ENCODE measurements at places on chromosomes 1 and 21.

GRCh38 chr1:77370161-77370560, 88.3 kb downstream of the AK5 start:
- DNase-seq, result no peak

GRCh38 chr1:172255223-172255560, 165.3 kb upstream of the C1orf105 start:
- DNase-seq, result no peak

DNA sequence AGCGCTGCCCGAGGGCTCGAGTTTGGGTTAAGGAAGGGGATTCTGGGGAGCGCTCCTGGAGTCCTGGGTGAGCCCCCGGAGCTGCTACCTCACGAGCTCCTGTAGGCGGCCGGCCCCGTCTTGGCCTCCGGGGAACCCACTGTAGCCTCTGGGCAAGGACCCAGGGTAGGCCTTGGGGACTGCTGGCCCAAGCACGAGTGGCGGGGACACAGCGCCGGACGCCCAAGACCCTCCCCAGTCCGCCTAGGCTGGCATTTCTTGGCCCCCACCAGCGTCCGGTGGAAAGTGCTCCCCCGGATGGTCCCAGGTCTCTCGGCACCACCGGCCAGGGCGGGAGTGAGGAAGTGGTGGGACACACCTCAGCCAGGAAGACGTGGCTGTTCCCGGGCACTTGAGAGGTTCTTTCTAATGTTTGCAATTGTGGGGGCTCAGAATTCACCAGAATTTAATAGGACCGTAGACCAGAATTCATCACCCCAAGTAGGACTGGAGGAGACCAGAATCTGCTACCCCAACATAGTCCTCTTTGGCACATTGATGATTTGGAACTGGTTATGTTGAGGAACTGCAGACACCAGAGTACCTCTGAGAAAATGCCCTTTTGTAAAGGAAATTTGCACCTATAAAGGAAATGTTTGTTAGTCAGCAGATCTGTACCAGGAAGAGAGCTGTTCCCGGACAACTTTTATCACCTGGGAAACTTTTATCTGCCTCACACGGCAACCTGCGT, 622 bp upstream of the TMPRSS2 start:
- no peak for DNase-seq

- no peak for DNase-seq
These were observed 130.9 kb downstream of the PBX1 start for GRCh38 chr1:164689672-164690511.

DNA sequence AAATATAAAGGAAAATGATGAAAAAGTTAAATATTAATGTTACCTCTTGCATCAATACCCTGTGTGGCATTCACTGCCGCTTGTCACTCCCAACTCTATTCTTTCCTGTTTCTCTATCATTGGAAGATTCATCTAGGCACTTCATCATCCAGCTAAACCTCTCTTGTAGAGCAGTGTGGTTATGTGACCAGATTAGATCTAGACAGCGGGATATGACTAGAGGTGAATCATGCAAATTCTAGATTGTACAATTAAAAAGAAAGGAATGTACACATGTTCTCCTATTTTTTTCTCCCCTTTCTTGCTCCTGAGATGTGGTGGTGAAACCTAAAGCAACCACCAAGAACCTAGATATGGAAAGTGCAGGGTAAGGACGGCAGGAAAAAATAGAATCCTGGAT, 174.1 kb downstream of the LBR start:
- DNase-seq, result no peak

- DNase-seq, result no peak
These were observed 8.3 kb upstream of the LGALS8 start for GRCh38 chr1:236515443-236515958.

DNA sequence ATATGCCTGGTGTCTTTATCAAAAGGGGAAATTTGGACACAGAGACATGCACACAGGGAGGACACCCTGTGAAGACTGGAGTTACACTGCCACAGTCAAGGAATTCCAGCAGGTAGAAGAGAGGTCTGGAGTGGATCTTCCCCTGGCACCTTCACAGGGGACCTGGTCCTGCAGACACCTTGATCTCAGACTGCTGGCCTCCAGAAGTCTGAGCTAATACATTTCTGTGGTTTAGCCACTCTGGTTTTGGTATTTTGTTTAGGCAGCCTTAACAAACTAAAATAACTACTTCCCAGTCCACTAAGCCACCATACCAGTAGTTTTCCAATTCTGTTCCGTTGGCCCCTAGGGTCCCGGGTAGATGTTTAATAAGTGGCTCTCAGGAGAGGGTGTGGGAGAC, 164.7 kb downstream of the SETD4 start:
- no peak for DNase-seq

DNA sequence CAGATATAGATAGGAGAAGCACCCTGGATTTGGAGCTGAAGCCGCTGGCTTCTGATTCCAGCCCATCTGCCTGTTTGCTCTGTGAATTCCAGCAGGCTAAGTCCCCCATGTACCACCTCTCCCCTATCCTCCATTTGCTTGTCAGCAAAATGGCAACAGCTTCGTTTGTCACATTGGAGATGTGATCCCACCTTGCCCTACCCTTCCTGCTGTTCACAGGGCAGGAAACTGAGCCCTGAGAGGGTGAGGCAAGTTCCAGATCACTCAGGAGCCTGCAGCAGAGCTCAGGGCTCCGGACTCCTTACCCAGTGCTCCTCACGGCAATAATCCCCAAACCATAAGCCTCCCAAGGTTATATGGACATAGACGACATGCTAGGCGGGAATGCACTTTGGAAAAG, 14.9 kb downstream of the SLC2A1 start:
- no peak for DNase-seq

- DNase-seq, result no peak
These were observed 28.8 kb downstream of the CD101 start for GRCh38 chr1:117030271-117030877.

- DNase-seq, result no peak
These were observed 5.3 kb downstream of the CBR1 start for GRCh38 chr21:36075171-36075570.

DNA sequence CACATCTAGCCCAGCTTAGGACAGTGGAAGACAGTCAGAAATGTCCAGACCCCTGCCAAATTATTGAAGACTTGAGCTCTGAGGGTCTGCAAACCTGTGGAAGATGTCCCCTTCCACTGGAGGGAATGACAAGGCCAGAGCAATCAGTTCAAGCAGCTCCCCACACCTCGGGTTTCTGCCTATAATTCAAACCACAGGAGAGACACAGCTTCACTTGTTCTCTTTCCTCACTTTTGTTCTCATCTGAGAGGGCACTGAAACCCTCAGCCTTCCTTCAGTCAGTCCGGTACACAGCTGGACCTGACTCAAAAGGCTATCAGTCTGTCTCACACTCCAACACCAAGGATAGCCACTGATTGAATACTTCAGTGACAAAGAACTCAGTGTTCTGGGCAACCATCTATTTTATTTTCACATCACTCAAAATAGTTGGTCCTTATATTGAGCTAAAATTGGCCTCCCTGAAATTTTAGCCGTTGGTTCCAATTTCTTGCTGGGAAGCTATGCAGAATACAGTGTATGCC, 70.1 kb downstream of the TENT5C start:
- DNase-seq, result no peak

GRCh38 chr1:200415227-200415626, 5.4 kb upstream of the ZNF281 start:
- no peak for DNase-seq

DNA sequence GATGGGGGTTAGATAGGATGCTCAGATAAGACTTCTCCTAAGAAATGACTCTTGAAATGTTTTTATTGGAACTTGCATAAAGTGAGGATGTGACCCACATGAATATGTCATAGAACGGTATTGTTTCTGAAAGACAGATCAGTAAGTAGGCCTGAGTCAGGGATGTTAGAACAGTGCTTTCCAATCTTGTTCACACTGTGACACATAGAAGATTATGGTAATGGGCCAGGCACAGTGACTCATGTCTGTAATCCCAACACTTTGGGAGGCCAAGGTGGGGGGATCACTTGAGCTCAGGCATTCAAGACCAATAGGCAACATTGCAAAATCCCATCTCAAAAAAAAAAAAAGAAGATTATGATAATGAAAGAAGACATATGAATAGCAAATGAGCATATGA, 32.9 kb downstream of the FMO4 start:
- no peak for DNase-seq

DNA sequence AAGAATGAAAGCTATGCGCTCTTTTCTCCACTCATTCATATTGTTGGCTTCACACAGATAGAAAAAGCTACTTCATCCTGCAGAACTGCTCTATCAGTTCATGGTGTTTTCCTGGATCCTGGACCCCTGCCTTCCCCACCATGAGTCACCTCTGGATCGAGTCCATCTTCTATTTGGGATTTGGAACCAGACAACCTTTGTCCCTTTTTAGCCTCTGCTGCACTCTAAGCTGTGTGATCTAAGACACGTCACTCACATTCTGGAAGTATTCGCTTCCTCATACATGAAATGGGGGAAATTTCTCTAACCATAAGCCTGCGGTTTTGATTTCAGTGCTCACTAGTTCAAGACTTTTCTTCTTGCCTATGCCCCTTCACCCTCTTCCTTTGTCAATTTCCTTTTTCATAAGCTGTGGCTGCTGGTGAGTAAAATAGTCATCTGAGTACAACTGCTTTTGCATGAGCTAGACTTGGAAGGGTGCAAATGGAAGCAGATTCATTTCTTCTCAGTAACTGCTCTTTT, 14.1 kb upstream of the DEGS1 start:
- DNase-seq, result no peak

- no peak for DNase-seq
These were observed 6.5 kb downstream of the KRTCAP2 start for GRCh38 chr1:155166471-155167165.

DNA sequence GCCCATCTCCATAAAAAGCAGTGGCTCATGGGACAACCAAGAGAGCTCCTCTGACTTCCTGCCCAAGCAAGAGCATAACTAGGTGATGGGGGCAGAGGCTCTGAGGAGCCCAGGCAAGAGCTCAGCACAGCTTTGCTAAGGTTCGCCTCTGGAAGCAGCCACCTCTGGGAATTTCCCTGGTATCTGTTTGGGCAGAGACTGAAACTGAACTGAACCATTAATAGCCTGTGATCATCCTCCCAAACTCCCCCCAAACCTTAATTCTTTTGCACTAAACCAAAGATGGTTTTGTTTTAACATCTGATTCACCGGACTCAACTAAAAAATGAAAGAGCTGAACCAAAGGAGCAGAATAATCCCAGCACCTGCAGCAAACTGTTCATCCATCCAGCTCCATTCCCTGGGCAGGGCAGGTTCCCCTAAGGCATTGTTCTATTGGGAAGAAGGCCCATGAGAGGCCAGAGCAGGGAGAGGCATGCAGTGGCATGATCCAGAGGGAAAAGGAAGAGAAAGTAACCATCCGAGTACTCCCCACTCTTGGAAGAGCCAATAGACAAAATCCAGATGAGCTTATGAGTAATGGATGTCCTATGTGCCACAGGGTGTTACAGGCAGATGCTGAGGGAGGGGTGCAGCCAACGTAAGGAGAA, 77.8 kb upstream of the KAZN start:
- DNase-seq, result no peak

GRCh38 chr1:41072051-41072450, 50.5 kb upstream of the SLFNL1 start:
- DNase-seq, result no peak

- DNase-seq, result no peak
These were observed 578.5 kb upstream of the ZP4 start for GRCh38 chr1:238469146-238469631.

- DNase-seq, result no peak
These were observed 72.8 kb downstream of the NRIP1 start for GRCh38 chr21:14991957-14992356.

- no peak for DNase-seq
These were observed 977 bp downstream of the TRAF3IP3 start for GRCh38 chr1:209756615-209757445.

DNA sequence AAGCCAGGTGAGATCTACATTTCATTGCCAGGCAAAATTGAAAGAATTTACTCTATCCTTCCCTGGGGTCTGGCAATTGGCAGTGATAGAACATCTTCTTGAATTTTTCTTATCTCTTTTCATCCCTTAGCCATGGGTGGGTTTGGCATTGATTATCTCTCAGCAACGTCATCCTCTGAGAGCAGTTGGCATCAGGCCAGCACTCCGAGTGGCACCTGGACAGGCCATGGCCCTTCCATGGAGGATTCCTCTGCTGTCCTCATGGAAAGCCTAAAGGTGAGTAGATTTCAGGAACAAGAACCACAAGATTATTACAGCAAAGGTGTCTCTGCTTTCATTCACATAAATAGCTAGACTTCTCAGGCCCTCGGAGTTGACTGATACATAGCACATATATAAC, 39.3 kb downstream of the NCF2 start:
- no peak for DNase-seq

- DNase-seq, result no peak
These were observed 719 bp downstream of the EYA3 start for GRCh38 chr1:28087614-28088167.

- no peak for DNase-seq
These were observed 46.8 kb upstream of the USP25 start for GRCh38 chr21:15682977-15683376.

GRCh38 chr1:58883888-58884482, 100.1 kb upstream of the JUN start:
- DNase-seq, result no peak

DNA sequence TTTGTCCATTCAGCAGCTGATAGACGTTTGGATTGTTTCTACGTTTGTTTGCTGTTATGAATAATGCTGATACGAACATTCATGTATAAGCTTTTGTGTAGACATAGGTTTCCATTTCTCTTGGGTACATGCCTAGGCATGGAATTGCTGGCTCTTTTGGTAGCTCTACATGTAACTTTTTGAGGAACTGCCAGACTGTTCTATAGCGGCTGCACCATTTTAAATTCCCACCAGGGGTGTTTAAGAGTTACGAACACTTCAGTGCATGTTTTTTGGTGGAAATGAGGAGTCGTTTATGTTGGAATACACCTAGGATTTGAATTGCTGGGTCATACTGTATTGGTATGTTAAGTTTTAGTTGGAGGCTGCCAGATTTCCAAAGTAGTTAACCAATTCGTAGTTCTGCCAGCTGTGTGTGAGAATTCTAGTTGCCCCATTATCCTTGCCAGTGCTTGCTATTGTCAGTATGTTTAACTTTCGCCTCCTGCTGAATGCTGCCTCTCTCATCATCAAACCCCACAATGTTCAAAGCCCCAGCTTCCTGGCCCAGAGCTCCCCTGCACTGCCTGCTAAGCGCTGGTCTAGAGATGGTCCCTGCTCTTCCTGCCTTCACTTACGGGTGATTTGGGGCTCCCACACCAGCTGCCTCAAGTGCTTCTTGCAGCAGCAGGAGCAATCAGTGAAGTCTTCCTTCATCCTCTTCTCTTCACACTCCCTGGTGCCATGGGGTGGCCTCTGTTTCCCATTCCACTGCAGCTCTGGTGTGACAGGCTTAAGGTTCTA, 81.0 kb downstream of the MAN1C1 start:
- no peak for DNase-seq

- DNase-seq, result no peak
These were observed 36.9 kb downstream of the SLC2A1 start for GRCh38 chr1:42921769-42922168.

DNA sequence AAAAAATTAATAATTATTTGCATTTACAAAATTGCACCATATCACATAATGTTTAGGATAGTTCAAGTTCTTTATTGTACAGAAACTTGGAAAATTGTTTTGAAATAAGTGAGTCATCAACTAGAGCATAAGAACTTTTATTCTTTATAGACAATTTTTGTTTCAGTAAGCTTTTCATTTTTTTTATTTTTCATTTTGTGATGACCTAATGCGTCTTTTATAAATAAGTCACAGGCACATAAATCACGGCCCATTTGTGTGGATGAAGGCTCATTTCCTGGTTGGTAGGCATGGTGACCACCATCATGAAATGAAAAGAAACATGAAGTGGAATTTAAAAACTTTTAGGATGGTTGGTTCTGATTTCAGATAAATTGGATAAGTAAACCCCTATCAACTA, 39.3 kb downstream of the SPAG17 start:
- DNase-seq, result no peak

- no peak for DNase-seq
These were observed 4.5 kb downstream of the MROH7 start for GRCh38 chr1:54645806-54646676.
